ENCODE measurements at places on chromosomes 11 and 22.

GRCh38 chr22:39877079-39877845 is 16.3 kb downstream of the ENTHD1 start:
- no peak for DNase-seq

GRCh38 chr11:109422870-109423465 is 978 bp downstream of the C11orf87 start:
- DNase-seq: peak; percentile 85

- DNase-seq: no peak
These were observed 128.5 kb downstream of the ENTHD1 start for GRCh38 chr22:39765046-39765445.

- no peak for DNase-seq
These were observed 3.3 kb downstream of the LMO1 start for GRCh38 chr11:8260202-8260966.

DNA sequence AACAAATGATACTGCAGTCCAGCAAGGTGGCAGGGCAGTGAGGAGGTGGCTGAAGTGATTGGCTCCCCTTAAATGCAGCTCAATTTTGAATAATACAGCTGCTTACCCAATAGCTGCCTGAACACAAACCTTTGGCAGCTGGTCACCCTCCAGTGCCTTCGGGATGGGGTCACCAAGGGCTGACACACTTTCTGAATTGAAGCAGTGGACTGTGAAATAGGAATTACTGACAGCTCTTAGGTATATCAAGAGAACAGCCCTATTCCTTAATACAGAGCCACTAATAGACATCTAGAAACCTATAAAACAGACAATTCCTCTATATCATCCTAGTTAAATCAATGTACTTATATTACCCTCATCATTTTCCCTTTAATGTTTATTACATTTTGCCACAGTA is 474.2 kb upstream of the KIRREL3 start:
- DNase-seq: no peak

GRCh38 chr11:7490535-7490934 is 5.2 kb downstream of the OLFML1 start:
- DNase-seq: no peak

DNA sequence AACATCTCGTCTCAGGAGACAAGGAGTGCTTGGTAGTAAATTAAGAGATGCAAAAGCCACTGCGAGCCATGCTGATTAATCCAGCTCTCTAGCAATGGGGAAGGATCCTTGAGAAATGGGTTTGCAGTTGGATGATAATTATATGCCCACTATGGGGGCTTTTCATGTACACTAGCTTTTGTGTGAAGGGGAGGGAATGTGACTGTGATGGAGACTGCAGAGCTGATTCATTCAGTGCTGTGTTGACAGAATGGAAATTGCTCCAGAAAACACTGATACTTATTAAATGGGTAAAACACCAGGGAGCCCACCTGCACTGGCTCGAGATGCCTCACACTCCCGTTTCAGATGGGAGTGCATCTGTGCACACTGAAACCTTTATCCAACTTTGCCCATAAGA is 37.0 kb upstream of the KIRREL3 start:
- no peak for DNase-seq

DNA sequence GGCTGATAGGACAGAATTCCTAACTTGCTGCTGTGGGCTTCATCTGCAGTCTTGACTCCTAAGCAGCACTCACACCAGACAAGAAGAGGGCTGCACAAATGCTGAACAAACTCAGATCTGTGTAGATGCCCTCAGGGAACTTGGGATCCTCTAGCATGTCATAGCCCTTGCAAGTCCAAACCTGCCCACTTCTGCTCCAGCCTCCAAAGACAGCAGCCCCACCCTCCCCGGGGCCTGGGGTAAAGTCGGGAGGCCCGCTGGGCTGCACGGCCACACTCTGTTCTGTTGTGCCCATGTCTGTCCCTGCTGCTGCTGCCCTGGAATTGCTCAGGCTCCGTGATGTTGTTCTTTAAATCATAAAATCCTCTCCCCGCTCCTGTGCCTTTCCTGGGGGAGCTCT is 28.3 kb downstream of the DRD2 start:
- no peak for DNase-seq

DNA sequence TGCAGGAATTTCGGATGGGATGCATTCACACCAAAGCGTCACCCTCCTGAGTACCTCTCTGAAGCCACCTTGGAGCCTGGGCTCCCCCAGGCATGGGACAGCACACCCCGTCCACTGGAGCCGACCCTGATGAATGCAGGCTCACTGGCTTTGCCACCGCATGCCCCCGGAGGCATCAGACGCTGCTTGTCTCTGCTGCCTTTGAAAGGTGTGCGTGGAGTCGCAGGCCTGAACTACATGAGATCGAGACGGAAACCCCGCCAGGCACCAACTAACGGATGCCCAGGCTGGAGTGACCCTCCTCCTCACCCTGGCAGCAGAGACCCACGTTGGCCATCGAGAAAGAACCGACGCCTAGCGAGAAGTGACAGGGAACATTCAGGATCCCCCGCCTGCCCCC is 22.5 kb downstream of the KRTAP5-5 start:
- DNase-seq: no peak

DNA sequence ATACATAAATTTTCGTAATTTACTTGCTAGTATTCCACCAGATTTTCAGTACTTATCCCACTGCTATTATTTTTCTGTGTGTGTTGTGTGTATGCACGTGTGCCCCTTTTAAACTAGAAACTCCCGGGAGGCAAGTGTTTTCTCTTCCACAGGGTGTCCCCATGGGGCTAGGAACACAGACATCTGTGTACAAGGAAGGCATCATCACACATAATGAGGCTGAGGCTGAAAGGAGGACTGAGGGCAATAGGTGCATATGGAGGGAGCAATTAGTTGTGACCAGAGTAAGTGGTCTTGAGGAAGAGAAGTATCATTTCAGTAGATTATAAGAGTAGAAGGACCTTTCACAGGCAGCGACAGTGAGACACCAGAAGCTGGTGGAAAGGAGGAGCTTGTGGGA is 2.1 kb upstream of the DPAGT1 start:
- DNase-seq: no peak

DNA sequence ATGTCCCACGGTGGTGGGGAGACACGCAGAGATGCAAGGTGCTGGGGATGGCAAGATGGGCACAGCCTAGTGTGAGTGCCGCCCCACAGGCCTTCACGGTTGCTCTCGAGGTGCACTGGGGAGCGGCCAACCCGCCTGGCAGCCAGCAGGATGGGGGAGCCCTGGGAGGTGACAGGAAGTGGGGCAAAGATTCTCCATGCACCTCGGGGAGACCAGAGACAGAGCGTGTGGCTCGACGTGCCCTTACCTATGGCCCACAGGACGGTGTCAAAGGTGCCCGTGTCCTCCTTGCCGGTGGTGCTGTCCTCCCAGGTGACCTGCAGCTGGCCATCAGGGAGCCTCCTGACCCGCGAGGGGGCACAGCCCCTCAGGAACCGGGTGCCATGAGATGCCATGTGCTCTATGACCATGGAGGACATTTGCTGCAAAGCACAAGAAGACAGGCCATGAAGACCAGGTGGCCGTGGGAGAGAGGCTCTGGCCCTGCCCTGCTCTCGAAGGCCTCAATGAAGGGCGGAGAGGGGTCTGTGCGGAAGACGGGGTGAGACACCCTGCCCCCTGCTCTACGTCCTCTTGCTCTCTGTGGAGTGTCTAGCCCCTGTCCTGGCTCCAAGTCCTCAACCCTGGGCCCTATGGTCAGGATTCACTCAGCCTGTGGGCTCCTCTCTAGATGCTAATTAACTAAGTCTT is 40.6 kb upstream of the GNB1L start:
- DNase-seq: no peak

GRCh38 chr22:28034145-28034759 is 115.2 kb upstream of the PITPNB start:
- DNase-seq: peak; percentile 51

DNA sequence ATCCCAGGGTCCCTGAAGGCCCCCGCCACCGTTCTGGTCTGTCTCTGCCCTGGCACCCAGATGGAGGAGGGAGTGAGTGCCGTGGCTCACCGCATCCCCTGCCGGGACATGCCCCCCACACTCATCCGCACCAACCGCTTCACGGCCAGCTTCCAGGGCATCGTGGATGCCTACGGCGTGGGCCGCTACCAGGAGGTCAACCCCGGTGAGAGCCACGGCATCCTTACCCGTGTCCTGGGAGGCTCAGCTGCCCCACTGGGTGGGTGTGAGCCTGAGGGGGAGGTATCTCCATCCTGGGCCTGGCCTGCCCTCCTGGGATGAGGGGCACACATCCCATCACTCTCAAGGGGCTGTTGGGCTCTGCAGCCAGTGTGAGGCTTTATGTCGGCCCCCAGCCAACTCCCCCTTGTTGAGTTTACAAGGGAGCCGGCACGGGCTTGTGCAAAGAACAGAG is 6.1 kb downstream of the TCIRG1 start:
- no peak for DNase-seq

- DNase-seq: no peak
These were observed 499.1 kb downstream of the INSC start for GRCh38 chr11:15613789-15614188.

Measured in osteocyte (in vitro differentiated cells).